ENCODE measurements at places on chromosomes 4 and X.

DNA sequence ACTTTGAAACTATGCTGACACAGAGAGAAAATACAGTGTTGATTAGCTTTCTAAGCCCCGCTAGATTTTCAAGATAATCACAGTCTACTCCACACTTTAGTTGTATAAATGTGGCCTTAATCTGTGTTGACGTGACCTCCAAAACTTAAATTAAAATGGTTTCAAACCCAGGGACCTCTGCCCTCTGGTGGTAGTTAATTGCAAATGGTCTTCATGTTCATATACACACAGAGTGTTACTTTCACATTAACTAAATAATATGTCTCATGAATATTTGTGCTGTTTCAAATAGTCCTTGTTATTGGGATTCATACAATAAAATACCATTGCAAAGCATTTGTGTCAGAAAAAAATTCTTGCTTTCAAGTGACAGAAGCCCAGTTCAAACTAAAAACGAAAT is 64.3 kb downstream of the TASL start:
- DNase-seq: no peak

GRCh38 chr4:74630551-74630950 is 163.8 kb downstream of the BTC start:
- no peak for DNase-seq

DNA sequence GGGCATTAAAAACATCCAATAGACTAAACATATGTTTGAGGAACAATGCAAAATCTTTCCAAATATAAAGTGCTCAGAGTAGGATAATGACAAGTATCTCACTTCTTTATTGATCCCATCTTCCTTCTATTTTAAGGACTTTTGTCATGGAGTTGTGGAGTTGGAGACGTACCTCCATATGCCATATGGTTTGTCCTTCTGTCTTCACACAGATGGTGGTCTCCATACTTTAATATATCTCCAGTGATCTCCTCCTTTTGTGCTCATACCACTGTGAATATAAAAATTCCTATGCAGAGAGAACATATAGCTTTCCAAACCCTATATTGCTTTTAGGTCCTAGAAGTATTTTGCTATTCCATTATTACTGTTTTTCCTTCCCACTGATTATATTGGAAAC is 64.5 kb downstream of the GABRB1 start:
- no peak for DNase-seq

DNA sequence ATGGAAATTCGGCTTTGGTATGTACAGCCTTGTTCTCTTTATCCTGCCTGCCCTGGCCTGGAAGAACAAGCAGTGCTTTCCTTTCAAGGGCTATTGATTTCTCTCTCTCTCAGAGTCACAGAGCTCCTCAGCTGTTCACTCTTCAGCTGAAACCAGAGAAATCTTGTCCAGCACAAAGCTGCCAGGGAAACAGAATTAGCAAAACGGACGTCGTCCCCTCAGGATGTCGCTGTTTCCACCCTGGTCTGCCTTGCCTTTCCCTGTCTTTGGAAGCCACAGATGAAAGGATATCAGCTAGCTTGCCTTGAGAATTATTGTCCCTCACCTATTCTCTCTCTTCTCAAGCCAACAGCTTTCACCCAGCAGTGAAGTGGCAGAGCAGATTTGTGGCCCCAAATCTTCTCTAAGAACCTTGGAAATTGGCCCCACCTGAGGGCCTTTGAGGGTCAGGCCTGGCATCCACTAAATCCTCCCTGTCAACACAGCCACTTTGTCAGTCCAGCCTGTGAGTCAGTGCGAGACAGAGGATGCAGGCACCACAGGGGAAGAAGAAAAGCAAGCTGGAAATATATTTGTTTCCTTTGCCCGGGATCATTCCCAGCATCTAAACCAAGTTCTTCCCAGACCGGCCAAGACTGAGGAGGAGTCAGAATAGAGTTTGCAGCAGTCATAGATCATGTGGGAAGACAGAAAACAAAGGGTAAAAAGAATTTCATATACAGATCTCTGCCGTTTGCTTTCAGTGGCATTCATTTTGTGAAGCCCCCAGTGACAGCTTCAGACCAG is 63.8 kb upstream of the MTM1 start:
- DNase-seq: no peak

DNA sequence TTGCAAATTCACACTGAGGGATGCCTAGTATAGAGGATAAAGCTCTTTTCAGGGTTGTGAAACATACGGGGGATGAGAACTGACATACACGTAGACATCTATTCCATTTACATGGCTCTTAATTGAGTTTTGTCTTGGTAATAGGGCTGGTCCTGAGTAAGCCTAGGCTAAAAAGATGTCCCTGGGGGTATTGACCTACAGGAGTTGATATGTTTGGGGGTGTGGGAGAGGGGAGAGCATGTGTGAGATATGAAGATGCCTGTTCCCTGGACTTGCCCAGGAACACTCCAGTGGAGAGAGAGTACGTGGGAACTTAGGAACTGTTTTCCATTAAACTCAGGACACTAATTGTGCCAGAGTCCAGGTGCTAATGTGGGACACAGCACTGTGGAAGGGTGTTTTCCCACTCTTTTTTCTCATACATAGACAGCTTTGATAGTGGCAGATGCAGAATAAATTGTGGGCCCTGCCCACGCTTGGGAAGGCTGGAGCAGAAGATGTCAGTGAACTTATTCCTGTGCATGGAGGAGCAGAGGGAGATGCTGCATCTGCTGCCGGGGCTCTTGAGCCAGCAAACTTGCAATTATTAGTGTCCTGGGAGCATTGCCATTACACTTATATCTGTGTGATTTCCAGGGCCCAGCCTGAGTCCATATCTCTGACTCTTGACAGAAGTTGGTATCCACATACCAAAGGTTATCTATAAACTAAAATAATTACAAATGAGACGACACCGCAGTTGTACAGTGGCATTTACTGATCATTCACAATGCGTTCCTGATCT is 20.7 kb downstream of the SYNPO2 start:
- DNase-seq: no peak

GRCh38 chr4:101032541-101032940 is 314.8 kb downstream of the PPP3CA start:
- no peak for DNase-seq

GRCh38 chr4:56468097-56468422 is 643 bp downstream of the SRP72 start:
- no peak for DNase-seq

DNA sequence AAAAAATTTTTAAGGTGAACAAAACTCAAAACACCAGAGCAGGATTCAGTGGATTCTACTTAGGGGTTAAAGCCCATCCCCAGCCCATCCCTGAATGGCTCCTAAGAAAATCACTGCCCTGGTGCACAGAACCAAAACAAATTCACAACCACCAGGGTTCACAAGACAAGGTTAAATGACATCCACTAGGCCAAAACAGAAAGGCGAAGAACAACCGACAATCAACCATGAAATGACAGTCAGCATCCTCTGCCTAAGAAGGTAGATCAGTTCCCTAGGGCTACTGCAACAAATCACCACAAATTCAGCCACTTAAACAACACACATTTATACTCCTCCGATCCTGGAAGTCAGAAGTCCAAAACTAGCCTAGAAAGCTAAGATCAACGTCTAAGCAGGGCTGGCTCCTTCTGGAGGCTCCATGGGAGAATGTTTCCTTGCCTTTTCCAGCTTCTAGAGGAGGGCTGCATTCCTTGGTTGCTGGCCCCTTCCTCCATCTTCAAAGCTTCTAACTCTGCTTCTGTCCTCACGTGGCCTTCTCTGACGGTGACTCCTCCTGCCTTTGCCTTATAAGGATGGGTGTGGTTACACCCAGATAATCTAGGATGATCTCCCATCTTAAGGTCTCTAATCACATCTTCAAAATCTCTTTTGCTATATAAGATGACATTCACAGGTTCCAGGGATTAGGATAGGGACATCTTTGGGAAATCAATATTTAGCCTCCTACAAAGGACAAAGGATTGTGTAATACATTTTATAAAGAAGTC is 1.8 kb downstream of the CCNQ start:
- DNase-seq: no peak

- no peak for DNase-seq
Measured at GRCh38 chr4:127857641-127858040, 23.1 kb upstream of the PLK4 start.

- no peak for DNase-seq
Measured at GRCh38 chr4:56247646-56248045, 139.6 kb downstream of the AASDH start.

DNA sequence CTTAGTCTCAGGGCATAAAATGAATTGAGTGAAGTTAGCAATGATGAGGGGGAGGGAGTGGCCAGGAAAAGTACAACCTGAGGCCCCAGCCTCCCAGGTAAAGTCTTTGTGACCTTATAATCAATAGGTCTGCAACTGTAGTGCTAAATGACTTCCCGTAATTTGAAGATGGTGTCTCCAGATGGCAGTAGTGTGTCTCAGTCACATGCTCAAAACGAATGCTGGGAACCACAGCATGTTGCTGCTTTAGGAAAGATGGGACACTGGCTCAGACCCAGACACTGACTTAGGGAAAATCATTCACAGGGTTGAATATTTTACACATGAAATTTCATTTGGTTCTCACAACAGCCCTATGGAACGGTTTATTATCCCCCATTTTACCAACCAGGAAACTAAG is 10.3 kb downstream of the SRPX2 start:
- no peak for DNase-seq

DNA sequence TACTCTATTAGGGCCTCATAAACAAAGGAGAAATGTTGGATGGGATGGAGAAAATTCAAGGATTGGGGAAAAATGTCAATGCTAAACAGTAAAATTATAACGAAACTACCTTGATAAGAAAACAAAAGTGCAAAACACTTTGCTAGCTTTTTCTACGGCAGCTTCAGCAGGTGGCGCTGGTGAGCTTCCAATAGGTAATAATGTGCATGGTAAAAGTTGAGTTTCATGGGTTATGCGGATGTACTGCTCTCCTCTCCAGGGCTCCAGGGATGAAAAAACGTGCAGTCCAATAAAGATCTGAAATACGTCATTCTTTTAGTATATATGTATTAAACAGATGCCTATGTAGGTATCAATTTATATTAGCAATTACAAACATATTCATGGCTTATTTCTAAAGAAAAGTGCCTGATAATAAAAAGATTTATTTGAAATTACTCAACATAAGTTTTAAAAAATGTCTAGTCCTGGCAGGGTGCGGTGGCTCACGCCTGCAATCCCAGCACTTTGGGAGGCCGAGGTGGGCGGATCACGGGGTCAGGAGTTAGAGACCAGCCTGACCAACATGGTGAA is 239.6 kb downstream of the GRXCR1 start:
- no peak for DNase-seq

GRCh38 chr4:38846015-38846414 is 10.6 kb downstream of the TLR6 start:
- DNase-seq: no peak

DNA sequence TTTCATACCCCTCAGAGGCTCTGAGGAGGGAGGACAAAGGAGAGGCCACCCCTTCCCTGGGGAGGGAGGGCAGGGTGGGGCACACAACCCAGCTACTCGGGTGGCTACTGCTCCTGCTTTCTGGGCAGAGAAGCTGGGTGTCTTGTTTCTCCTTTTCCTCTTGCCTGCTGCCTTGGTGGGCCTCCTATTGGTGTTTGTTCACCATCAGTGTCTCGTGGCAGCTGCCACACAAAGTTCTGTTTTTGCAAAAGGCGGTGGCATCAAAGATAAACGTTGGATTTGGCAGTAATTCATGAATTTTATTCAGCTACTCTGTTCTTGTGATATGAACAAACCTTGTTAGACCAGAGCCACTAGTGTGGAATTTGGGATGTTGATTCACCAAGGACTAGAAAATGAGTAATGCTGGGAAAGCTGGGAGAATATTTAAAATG is 153.0 kb upstream of the SCML1 start:
- no peak for DNase-seq

GRCh38 chr4:16865209-16865896 is 33.1 kb downstream of the LDB2 start:
- no peak for DNase-seq

- no peak for DNase-seq
Measured at GRCh38 chrX:23332101-23332887, 2.4 kb upstream of the PTCHD1 start.

- DNase-seq: no peak
Measured at GRCh38 chr4:112185740-112186670, 40.8 kb downstream of the FAM241A start.

- DNase-seq: peak; percentile 90
Measured at GRCh38 chr4:39181905-39182638, at the start of gene WDR19. Gene WDR19 (plus strand): TSS chr4:39182529. CDS start chr4:39182558, 29 bp downstream.

- DNase-seq: no peak
Measured at GRCh38 chr4:11566444-11567022, 137.8 kb upstream of the HS3ST1 start.

DNA sequence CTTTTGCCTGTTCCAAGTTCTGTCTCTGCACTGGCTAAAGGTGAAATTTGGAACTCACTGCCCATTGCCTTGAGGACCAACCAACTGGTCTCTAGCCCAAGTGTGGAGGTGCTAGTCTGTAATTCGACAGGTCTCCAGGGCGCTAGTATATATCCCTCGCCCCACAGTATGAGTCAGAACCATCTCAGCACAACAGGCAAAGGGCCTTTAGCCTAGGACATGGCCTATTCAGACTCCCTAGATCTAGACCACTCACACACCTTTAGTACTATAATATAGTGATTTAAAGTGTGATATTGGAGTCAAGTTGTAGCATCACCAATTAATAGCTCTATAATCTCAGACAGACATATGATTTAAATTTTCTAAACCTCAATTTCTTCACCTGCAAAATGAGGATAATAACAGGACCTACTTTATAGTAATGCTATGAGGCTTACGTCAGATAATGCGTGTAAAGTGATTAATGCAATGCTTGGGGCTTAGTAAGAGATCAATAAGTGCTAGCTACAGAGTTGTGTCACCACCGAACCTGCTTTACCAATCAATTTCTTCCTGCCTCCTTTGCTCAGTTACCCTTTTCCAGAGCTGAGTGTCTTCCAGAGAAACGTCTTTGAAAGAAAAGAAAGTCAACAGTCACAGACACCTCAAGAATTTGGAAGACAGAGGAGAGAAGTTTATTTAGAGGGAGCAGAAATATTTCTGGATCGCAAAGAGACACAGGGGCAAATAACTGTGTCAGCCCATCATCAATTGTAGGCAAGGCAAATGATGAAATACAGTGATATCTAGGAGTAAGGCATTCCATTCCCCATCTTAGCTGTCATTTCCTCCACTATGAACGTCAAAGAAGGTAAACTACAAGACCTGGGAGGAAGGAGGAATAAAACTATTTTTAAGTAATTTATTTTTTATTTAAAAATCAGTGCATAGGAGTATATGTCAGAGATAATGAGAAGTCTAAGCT is 2.3 kb downstream of the NOX1 start:
- DNase-seq: no peak

DNA sequence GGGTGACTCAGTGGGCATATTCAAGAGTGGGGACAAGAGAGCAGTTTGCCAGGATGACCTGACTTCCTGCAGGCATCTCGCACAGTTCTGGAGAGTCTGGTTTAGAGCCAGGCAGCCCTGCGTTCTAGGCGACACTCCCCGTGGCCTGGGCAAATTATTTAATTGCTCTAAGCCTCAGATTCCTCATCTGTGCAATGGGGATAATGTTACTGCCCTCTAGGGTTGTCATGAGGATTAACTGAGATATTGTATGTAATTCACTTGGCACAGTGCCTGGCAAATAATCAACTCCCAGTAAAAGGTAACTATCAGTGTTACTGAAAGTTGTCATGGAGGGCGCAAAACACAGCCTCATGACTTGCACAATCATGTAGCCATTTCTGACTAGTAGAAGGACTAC is 48.8 kb upstream of the PITX2 start:
- no peak for DNase-seq

GRCh38 chrX:102976793-102977495 is 39.9 kb downstream of the RAB40AL start:
- DNase-seq: no peak

Data from stimulated activated CD4-positive, alpha-beta T cell treated with anti-CD3 and anti-CD28 coated beads, Interleukin-1b, Interleukin-23, amount 100 ng/mL, for 1 hour (primary cell).